ENCODE measurements at places on chromosomes 7 and 10. TPM values are rescaled to one million over a fixed set of nuclear protein-coding genes. Genes with fewer than 3 reads are reported as not detected.

DNA sequence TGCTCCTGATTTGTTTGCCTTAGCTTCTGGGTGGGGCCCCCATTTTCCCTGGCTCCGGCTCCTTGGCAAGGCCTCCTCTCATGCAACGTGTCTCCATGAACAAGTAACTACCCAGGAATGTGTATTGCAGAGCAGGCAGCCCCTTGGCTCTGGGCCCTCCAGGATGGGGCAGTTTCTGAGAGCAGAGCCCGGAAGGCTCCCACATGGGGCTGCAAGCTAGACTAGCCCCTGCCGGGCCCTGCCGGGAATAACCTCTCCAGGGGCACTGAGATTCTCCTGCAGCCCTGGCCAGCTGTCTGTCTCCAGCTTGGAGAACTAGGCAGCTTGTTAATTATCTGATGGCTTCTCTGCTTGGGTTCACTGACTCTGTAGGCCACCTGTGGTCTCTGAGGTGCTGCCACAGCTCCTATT lies 184.0 kb upstream of the INHBA start:
- H3K27ac ChIP-seq = no peak overlapping the region
- H3K36me3 ChIP-seq = no peaks in the 10 kb centered on the region
- no peak for DNase-seq
- no peak overlapping the region for H3K4me3 ChIP-seq
- H3K27me3 ChIP-seq = no peaks in the 10 kb centered on the region

DNA sequence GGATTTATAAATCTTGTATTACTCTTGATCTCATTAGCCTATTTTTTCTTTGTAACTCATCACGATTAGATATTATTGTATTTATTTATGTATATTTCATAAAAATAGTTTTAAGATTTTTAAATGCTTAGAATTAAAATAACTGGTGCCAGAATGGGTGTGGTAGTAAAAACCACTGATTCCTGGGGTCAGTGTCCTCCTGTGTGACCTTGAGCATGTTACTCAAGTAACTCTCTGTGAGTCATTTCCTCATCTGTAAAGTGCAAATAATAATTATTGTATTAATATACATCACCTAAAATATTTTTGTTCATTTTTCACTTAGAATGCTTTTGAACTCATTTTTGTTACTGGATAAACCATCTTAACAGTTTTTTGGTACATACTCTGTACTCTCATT lies 91.3 kb upstream of the TMEM229A start:
- no peak overlapping the region for H3K27ac ChIP-seq
- no peak overlapping the region for H3K4me3 ChIP-seq
- no peaks in the 10 kb centered on the region for H3K36me3 ChIP-seq
- DNase-seq = no peak
- H3K4me1 ChIP-seq = no peaks in the 10 kb centered on the region

DNA sequence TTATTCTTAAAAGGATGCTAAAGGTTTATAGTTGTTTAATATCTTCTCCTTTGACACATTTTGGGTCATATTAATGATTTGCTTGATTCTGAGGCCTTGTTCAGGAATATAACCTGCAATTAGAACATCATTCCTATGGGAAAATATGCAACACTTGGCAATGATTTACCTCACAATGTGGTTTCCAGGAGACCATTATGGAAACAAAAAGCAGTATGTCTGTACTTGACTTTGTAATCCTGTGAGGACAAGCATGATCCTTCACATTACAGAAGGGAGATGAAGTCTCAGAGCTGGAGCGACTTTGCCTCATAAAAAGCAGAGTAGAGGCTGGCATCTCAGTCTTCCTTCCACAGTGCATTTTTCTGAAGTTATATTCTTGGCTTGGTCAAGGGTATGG lies 57.0 kb upstream of the CDCA7L start:
- H3K36me3 ChIP-seq = no peaks in the 10 kb centered on the region
- peaks cover 2% of the 10 kb centered on the region for H3K27me3 ChIP-seq
- no peak overlapping the region for H3K27ac ChIP-seq
- no peaks in the 10 kb centered on the region for H3K4me1 ChIP-seq

The OR2AE1 gene
- total RNA-seq = not detected

DNA sequence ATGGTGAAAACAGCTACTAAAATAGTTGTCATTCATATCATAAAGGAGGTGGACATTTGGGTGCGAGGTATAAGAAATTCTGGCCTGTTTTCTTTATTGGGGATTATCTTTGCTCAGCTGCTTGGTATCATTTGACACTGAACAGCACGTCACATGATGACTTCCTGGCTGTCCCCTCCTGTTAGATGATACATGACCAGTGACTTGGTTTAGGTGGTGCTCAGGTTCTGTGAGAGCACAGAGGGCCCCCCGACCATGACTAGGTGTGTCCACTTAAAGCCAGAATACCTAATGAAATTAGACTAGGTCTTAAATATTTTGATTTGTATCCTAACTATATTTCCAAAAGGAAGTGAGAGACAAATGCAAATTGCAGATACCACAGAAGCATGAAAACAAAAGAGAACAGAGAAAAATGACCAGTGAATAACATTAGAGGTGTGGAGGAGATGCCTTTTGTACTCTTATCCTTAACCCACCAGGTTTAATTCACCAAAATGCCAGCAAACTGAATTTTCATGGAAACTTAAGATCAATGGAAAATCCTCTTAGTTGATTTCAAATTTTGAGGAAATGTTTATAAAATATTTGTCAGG lies 50.6 kb upstream of the GJD4 start:
- no peaks in the 10 kb centered on the region for H3K4me1 ChIP-seq
- H3K4me3 ChIP-seq = no peak overlapping the region
- no peak for DNase-seq
- H3K27me3 ChIP-seq = no peaks in the 10 kb centered on the region
